Right cardiac atrium (tissue), 5 donors: ENCODE measurements at places on chromosomes 1 and 21. TPM values are rescaled to one million over a fixed set of nuclear protein-coding genes. Genes with fewer than 3 reads are reported as not detected.

GRCh38 chr1:53293123-53293522 is 34.7 kb downstream of the LRP8 start:
- peak; percentile 42 for DNase-seq

- DNase-seq, result no peak
Measured at GRCh38 chr1:47106792-47107191, 30.4 kb upstream of the CYP4A22 start.

TRAF3IP3 gene
- 2.7 TPM for total RNA-seq

C1QC gene
- total RNA-seq, result 196 TPM

GJB3 gene
- not detected for total RNA-seq

ACTN2 gene
- 1,705 TPM for total RNA-seq

- DNase-seq, result no peak
Measured at GRCh38 chr1:39269349-39269748, 64.9 kb downstream of the MACF1 start.
